Epithelial cell of alveolus of lung (primary cell): ENCODE measurements at places on chromosomes 13 and 19. TPM values are rescaled to one million over a fixed set of nuclear protein-coding genes. Genes with fewer than 3 reads are reported as not detected.

The DAND5 gene
- total RNA-seq, result not detected in 2 replicates

The SOHLH2 gene
- total RNA-seq, result 0.39 and 1.3 TPM in 2 replicates

The CACNG8 gene
- 0.52 and 0.56 TPM in 2 replicates for total RNA-seq

The PSG3 gene
- total RNA-seq, result not detected in 2 replicates

The UPK1A gene
- total RNA-seq, result not detected in 2 replicates
